Globus pallidus (tissue), 1 donor: ENCODE measurements at places on chromosomes 2 and 18.

DNA sequence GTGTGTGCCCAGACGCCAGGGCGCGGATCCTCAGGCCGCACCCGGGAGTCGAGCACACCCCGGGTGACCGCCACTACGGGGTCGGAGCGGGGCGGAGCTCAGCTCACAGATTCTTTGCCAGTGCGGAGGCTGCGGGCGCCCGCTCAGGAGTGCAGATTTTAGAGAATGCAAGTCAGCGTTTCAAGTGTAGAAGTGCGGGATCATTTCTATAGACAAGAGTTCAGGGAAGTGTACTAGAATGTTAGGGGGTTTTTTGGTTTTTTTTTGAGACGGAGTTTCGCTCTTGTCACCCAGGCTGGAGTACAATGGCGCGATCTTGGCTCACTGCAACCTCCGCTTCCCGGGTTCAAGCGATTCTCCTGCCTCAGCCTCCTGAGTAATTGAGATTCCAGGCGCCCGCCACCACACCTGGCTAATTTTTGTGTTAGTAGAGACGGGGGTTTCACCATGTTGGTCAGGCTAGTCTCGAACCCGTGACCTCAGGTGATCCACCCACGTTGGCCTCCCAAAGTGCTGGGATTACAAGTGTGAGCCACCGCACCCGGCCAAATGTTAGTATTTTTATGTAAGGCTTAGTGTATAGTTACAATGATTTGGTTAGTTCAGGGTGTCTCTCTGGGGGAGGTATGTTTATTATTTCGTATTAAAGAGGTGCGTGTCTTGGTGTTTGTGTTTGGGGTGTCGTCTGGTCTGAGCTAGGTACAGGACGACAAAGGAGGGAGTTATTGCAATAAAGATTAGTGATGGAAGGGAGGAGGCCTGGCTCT, 619 bp upstream of the FAM168B start:
- DNase-seq, result no peak

DNA sequence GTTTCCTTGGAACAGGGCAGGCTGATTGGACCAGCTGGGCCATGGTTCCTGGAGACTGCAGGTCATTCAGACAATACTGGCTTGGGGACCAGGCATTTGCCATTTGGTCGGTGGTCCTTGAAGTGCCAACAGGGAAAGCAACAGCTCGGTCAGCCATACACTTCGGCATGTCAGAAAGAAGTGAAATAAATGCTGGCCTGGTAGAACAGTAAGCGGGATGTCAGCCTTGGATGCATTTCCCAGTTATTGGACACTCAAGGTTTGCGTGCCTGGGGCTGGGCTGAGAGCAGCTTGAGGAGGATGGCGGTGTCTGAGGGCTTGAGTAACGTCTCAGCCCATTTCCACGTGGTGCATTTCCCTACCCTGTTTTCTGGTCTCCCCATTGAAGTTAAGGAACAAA, 75.4 kb downstream of the NCK2 start:
- DNase-seq, result no peak

GRCh38 chr2:237901932-237902850, 42.8 kb downstream of the RAMP1 start:
- no peak for DNase-seq

GRCh38 chr2:63078852-63079606, 28.4 kb downstream of the OTX1 start:
- no peak for DNase-seq

DNA sequence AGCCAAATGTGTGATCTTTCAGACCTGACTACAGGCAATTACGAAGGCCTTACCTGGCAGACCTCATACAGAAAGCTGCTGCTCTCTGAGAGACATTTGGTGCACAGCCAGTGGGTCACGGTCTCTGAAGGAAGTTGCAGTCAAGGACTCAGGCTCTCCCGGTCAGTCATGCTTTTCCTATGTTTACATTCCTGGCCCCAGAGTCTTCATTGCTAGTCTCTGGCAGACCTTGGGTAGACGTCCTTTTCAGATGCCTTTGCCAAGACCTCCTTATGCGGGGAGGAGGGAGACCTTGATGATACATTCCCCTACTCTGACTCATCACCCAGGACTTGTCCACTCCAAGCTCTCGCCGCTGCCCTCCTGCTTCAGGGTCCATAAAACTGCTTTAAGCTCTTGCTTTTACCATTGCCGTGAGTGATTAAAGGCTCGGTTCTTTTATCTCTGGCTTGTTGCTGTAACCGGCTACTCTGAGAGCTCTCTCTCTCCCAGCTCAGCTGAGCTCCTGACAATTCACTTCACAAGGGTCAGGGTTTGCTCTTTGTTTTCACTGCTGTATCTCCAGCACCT, 62.0 kb upstream of the SLC35F5 start:
- DNase-seq, result no peak

DNA sequence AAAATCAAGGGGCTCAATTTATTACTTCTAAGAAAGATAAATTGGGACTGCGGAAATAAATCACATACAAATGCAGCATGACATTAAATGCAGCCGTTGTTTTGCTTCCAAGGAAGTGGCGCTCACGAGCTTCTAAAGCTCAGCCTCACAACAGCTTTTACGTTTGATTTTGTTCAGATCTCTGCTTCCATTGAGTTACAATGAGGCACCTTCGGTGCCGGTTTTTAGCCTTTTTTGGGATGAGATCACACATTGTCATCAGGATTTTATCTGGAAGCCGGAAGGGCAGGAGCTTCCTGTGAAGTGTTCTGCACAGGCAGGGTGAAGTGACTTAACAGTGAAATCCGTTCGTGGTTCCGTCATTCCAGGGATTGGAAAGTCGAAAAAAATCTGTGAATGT, 209.8 kb downstream of the DCDC2C start:
- no peak for DNase-seq

DNA sequence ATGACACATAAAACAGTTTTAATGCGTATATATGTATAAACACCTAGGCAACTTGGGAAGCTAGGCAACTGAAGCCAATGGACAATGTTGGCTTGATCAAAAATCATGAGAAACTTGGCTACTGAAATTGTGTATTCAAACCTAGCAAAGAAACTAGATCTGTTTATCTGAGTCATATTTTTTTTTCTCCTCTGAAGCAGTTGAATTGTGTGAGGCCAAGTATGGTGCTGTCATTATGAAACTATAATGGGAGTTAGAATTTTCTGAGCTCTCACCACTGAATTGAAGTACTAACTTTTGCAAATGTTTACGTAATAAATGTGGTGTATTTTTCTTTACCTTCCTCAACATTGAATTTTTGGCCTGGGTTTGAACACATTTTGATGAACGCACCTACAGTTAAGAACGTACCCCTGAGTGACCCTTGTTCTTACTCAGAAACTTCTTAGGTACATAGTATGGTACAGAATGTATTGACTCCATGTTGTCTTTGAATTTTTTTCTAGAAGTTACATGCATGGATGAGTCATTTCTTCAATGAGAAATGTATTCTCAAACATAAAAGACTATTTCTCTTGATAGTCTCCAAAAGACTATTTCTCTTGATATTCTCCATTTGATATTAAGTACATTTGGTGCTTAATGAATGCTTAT, 23.8 kb downstream of the CD28 start:
- no peak for DNase-seq

DNA sequence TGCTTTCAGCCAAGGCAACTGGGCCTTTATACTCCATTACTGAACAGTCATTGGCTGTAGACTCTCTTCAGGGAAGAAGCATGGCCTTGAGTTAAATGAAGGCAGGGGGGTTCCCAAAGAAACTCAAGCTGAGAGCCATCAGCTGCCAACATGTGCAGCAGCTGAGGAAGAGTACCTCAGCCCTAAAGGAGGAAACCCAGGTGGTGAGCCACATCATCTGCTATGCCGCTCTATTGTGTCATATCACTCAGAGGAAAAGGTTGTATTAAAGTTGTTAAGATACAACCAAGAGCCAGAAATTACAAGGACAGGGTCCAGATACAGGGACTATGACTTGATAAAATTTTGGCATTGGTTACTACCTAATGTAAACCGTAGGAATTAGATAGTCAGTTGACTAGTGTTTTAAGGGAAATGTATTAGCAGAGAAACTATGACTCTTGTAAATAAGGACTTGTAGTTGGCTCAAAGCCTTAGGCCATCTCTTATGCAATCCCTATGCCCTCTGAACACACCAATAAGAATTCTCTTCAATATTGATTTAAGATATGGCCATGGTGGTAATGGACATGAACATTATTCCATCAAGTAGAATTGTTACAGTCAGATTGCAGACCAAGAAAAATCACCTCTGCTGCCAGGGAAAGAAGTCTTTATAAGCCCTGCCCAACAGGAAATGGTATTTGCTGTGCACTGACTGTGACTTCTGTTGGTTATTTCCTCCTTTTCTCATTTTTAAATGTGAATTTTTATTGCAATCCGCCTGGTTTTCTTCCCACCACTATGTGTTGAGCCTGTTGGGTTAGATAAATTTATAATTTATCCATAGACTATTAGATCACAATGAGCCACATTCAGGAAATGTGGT, 9.2 kb upstream of the LRPPRC start:
- DNase-seq, result no peak

DNA sequence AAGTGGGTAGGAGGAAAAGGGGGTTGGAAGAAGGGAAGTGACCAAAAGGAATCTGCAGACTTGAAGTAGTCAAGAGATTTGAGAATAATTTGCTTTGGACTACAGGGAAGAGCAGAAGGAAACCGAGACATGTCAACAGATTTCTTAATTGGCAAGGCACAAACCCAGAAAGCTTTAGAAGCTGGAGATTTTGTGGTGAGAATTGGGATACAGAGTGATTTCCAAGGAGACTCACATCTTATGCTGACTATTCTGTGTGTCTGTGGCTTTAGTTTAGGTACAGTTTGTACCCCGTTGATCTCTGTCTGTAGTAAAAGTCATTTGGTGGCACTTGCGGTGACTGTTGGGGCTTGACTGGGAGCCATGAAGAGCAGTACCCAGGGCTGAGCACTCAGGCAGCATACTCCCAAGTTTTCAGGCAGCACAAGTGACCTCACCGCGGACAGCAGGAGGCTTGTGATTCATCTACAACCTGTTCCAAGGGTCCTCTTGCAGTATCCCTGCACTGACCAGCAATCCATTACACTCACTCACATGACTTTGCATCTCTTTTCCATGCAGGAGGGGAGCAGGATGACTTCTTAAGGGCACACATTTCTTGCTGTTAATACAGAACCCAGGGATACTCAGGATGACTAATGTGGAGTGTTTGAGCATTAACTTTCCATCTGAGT, 97.1 kb upstream of the TNP1 start:
- no peak for DNase-seq

- DNase-seq, result no peak
Observed at GRCh38 chr2:161343235-161343634, 35.0 kb downstream of the PSMD14 start.

- DNase-seq, result no peak
Observed at GRCh38 chr2:204272089-204272488, 273.2 kb upstream of the PARD3B start.

- no peak for DNase-seq
Observed at GRCh38 chr2:166088634-166089033, 39.2 kb downstream of the SCN1A start.

DNA sequence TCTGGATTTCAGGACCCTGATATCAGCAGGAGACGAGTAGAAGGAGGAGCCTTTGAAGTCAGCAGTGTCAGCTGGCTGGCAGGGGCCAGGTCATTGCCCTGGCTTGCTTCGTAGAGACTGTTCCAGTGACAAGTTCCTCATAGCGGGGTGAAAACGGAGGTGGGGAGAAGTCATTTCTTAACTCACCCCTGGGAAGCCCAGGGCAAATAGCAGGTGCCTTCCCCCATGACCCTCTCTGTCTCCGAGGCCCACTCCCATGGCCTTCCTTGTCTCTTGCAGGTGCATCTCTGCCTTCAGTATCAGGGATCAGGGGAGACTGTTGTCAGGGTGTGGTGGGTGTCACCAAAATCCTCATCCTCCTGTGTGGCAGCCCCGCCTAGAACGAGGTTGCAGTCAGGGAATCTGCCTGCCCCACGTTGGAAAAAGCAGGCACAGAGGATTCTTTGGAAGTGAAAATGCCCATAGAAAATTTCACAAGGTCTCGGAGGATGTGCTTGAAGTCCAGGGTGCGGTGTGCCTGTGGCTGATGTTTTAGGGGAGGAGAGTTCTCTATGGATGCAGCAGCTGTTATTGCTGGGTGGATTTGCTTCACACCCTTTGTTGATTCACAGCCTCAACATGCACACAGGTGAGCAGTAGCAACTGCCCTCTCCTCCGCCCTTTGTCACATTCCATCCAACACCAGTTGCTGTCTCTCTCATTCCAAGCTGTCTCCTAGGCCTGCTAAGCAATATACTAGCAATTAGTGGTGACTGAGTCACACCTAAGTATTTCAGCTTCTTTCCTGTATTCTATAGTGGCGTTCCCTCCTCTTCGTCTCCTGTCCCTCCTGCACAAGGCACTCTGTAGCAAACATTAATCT, 142.6 kb upstream of the FHL2 start:
- no peak for DNase-seq

- DNase-seq, result no peak
Observed at GRCh38 chr18:11587432-11587831, 22.0 kb upstream of the SLC35G4 start.

- no peak for DNase-seq
Observed at GRCh38 chr2:236986524-236987330, 99.0 kb upstream of the COPS8 start.

DNA sequence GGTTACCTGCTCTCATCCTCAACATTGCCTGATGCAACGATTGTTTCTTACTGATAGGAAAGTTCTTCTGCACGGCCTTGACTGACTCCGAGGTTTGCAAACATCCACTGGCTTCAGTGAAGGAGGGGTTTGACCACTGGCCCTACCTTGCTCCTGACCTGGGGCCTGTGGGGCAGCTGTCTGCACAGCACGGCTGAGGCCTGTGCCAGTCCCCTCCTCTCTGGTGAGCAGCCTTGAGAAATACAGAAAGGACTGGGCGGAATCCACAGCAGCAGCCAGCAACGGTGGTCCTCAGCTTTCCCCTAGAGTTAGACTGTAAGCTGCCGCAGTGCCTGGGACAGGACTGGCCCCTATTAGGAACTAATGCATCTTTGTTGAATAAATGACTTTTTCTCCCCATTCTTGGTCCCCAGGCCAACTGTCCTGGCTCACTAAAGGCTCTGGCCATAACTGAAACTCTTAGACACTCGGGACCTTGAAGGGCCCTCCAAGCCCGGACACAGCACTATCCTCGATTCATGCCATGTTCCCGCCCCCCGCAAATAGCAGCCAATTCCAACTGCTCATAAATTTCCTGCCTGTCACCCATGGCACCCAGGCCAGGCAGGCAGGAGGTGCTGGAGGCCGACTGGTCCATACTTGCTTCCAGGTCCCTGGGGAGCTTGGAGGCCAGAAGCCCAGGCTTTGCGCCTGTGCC, 26.7 kb downstream of the ATOH8 start:
- no peak for DNase-seq

- DNase-seq, result no peak
Observed at GRCh38 chr2:138621139-138621538, 119.6 kb downstream of the SPOPL start.

- no peak for DNase-seq
Observed at GRCh38 chr2:1586923-1587840, 157.1 kb downstream of the PXDN start.

DNA sequence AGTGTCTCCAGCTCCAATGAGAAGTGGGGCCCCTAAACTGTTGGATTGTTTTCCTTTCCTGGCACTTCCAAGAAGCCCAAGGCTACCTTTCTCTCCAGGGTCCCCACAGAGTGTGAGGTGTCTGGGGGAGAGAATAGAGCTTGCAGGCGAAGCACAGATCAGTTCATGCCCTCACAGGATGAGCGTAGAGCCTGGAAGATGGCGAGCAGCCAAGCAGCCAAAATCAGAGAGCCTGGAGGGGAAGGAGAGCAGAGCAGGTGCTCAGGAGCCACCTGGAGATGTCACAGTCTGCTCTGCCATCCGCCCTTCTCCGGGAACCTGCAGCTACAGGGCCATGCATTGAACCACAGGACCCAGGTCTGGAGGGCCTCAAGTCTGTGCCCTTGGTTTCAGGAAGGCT, 54.7 kb upstream of the TCF7L1 start:
- DNase-seq, result no peak

GRCh38 chr18:33611525-33612135, 33.6 kb downstream of the ASXL3 start:
- DNase-seq, result no peak
